ENCODE measurements at places on chromosomes 4 and X.

GRCh38 chrX:152405561-152405960 is 45.6 kb downstream of the GABRA3 start:
- DNase-seq: no peak

- no peak for DNase-seq
Measured at GRCh38 chrX:153812220-153812619, 17.8 kb downstream of the SSR4 start.

DNA sequence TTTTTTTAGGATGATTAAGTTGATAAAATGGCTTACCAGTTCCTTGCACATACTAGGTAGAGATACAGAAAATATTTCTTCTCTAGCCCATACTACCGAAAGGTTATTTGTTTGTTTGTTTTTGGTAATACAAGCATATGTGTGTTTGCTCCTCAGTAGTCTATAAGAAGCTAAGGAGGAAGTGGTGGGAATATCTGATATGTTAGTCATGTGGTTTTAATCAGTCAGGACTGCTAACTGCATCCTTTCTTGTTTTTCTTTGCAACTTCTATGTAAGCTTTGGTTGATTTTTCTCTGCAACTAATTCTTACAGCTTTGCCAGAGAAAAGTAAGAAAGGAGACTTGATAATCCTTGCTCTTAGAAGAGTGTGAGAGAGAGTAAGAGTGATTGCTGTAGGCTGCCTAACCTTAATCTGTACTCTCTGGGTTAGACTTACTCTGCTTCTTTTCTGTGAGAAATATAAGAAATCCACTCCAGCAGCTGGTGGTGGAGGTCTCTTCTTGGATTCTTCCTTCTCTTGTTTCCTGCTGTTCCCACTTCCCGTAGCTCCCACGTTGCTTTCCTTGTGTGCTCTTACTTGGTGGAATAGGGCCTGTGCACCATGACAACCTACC is 28.3 kb downstream of the SEPTIN11 start:
- no peak for DNase-seq

DNA sequence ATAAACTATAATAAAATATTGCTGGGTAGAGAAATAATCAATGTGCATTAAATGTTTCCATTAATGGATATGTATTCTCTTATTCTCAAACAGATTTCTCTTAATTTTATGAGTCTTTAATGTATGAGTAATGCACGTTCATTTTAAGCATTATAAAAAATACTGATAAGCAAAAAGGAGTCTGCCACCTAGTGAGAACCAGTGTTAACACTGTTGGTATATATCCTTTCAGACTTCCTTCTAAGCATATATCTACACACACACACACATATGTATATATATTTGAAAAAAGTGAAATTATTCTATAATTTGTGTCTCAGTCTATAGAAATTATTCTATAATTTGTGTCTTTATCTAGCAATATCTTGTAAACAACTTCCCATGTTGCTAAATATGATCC is 49.9 kb upstream of the MTMR1 start:
- DNase-seq: no peak

GRCh38 chr4:18593297-18594002 is 571.9 kb upstream of the LCORL start:
- DNase-seq: peak; percentile 60

- DNase-seq: no peak
Measured at GRCh38 chr4:77184974-77185373, 28.0 kb downstream of the CCNG2 start.

DNA sequence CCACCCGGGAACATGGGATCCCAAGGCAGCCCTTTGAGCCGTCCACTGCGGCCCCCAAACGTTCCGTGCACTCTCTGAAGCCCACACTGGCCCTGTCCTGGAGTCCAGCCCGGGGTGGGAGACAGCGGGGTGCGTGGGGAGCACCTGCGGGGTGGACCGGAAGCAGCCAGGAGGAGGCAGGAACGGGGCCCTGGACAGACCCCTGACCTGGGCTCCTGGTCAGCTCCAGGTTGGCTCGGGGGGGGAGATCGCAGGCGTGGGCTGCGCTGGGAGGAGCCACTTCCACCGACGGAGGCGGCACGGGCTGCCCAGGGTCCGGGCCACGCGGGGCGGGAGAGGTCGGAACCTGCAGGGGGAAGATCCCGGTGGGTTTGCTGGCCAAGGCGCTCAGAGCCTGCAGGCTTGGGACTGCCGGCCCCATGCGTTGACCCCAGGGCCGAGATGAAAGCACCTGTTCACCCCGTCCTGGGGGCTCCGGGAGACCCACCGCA is 5.7 kb upstream of the PLCXD1 start:
- no peak for DNase-seq

GRCh38 chr4:75555294-75556164 is at the start of gene ODAPH:
TSS of gene ODAPH (plus strand) at chr4:75556066. CDS start at chr4:75556083, 17 bp downstream.
- no peak for DNase-seq

DNA sequence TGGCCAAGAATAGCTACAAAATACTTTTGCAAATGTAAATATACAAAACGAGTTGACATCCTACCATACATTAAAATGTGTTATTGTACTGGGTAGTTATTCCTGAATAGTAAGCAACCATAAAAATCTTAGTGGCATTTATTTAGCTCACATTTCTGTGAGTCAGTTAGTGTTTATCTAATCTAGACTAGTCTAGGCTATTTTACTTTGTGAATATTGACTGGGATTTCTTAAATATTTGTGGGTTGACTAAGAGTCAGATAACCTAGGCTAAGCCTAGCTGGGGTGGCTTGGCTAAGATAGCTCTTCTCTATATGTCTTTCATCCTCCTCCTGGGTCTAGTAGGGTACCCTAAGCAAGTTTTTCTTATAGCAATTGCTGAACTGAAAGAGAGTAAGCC is 543.8 kb upstream of the DIAPH2 start:
- DNase-seq: no peak

DNA sequence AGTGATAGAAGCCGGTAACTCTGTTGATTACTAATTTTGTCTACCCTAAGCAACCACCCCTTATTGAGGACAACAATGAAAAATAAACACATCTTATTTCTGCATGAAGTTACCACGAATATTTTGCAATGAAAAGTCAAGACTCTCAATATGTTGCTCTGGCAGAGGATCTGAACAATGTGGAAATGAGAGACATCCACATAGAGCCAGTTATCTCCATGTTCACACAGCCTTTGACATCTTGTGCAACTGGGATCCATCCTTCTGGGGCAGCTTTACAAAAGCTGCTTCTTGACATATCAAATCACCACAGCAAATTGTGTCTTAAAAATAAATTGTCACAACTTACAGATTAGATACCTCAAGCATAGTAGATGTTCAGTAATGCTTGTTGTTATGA is 10.2 kb downstream of the EDNRA start:
- DNase-seq: no peak

DNA sequence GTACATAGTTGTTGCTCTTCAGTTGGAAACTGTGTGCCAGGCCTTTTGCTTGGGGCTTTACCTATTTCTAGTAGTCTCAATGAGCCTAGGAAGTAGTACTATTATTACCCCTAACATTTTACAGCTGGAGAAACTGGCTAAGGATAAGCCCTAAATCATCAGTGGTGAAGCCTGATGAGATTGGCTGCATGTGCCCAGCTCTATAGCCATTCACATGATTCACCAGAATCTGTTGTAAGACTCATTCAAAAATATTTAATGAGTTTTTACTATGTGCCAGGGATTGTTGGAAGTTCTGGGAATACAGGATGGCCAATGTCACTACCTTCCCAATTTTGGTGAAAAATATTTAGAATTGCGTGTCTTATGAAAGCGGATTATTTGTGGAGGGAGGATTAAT is 2.8 kb downstream of the KIT start:
- DNase-seq: no peak

GRCh38 chr4:18110099-18110498 is 88.5 kb upstream of the LCORL start:
- DNase-seq: no peak

DNA sequence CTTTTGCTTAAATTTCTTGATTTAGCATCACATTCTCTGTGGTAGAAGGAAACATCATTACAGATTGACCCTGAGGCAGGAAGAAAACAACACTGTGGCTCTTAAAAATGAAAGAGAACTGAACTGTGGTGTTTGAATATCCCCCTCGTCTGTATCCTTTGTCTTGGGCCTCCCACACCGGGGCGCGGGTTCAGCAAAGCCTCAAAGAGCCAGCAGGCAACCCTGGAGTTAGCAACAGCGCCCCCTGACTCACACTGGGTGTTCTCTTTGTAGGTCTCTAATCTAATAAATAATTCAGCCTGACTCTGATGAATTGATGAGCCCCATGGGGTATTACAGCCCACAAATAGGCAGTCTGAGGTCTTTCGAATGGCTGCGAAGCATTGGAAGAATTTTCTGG is 46.1 kb upstream of the CTSO start:
- peak; percentile 88 for DNase-seq

DNA sequence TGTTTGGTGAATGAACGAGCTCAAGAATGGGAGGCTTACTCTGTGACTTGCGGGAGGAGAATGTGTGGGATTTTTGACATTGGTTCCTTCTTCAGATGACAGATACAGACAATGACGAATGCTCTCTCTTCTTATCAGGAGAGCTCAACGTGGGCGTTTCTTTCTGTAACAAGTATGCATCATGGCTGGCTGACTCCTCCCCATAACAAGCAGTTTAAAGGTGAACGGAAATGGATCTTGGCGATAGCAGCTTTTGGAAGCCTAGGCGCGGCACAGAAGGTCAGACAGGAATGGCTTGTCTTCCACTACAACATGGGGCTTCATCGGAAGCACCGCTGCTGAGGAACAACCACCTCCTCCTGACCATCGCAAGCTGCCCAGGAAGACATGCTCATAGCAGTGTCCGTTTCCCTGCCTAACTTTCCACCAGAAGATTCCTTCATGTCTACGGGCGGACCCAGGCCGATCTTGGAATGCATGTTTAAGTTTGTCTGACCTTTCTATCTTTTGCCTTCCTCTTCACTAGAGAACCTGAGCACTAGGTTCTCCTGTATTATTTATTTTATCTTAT is 18.3 kb upstream of the ACSL1 start:
- DNase-seq: no peak

DNA sequence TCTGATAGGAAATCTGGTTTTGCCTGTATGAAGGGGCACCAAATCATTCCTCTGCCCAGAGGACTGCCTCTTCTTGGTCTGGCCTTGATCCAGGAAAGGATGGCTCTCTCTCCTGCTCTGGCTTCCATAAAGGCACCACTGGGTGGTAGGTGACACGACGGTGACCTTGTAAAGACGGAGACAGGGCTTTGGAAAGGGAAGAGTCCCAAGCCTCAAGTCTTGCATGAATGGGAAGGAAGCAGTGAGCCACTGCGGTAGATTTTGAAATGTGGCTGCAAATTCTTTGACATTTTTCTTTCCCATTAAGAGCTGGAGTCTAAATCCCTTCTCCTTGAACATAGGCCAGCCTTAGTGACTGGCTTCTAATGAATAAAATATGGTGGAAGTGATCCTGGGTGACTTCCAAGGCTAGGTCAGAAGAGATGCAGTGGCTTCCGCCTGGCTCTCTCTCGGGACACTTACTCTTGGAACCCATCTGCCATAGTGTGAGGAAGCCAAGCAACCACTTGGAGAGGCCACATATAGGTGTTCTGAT is 347.4 kb downstream of the BCOR start:
- DNase-seq: no peak

DNA sequence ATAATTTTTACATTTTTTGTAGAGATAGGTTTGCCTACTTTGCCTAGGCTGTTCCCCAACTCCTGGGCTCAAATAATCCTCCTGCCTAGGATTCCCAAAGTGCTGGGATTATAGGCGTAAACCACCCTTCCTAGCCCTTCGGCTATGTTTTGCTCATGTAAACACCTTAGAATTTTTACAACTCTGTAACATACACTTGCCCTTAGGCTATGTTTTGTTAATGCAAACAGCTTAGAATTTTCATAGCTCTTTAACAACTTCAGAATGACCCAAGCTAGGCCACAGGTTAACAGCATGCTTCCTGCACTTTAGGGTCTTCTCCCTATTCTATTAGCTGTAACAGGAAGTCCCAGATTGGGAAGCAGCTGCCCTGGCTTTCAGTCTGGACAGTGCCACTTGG is 24.2 kb downstream of the KLHL15 start:
- DNase-seq: no peak

GRCh38 chr4:76984127-76984526 is 34.6 kb downstream of the SEPTIN11 start:
- DNase-seq: no peak

- DNase-seq: no peak
Measured at GRCh38 chr4:55840956-55841355, 12.5 kb upstream of the EXOC1 start.

DNA sequence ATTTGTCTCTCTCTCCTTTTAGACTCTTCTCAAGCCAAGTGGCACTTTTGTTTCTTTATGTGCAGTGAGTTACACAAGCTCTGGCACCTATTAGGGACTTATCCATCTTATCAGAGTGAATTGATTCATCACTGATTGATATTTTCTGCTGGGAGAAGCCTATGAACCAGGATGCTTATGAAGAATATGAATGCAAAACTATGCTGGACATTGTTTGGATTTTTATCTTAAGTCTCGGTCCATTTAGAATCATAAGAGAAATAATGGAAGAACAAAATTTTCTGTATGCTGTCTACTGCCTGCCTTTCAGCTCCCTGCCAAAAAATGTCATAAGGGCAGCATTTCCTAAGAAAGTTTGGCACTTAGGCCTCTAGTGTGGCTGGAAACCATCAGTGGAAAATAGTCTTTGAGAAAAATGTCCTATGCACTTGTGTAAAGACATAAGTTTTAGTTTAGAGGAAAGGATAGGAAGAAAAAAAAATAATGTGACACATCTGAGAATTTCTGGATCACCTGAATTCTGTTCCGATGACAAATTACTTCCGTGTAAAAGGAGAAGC is 365.7 kb upstream of the MAD2L1 start:
- DNase-seq: no peak

- DNase-seq: no peak
Measured at GRCh38 chrX:7065473-7065872, 82.0 kb upstream of the STS start.

DNA sequence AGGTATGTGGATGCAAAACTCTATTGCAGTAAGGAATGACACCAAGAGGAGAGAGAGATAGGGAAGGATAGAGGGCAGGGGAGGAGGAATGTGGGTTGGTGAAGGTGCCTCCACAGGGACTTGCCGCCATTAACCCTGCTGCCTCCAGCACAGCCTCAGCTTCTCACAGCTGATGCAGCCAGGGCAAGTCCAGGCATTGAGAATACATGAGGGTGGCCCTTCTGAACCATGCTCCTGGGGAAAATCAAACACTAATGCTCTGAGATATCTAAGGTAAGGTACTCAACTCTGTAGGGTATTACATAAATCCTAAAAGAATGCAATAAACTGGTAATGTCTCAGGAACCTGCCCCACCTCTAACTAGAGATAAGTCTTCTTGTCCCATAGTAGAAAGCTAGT is 28.7 kb downstream of the UGT2B7 start:
- DNase-seq: no peak

GRCh38 chrX:68942840-68943239 is 114.0 kb downstream of the EFNB1 start:
- DNase-seq: no peak

- DNase-seq: no peak
Measured at GRCh38 chrX:74272230-74272629, 31.8 kb upstream of the ZCCHC13 start.

GRCh38 chrX:132423323-132423722 is 65.5 kb downstream of the MBNL3 start:
- no peak for DNase-seq
